ENCODE measurements at places on chromosomes 6 and 20.

GRCh38 chr6:2819115-2819514 is 22.5 kb downstream of the SERPINB1 start:
- DNase-seq, result no peak

- no peak for DNase-seq
Observed at GRCh38 chr6:34284563-34285447, 36.0 kb upstream of the SMIM29 start.

- DNase-seq, result no peak
Observed at GRCh38 chr6:141445928-141446628, 686.6 kb upstream of the GJE1 start.

- DNase-seq, result no peak
Observed at GRCh38 chr6:62894114-62894513, 317.2 kb upstream of the FKBP1C start.

DNA sequence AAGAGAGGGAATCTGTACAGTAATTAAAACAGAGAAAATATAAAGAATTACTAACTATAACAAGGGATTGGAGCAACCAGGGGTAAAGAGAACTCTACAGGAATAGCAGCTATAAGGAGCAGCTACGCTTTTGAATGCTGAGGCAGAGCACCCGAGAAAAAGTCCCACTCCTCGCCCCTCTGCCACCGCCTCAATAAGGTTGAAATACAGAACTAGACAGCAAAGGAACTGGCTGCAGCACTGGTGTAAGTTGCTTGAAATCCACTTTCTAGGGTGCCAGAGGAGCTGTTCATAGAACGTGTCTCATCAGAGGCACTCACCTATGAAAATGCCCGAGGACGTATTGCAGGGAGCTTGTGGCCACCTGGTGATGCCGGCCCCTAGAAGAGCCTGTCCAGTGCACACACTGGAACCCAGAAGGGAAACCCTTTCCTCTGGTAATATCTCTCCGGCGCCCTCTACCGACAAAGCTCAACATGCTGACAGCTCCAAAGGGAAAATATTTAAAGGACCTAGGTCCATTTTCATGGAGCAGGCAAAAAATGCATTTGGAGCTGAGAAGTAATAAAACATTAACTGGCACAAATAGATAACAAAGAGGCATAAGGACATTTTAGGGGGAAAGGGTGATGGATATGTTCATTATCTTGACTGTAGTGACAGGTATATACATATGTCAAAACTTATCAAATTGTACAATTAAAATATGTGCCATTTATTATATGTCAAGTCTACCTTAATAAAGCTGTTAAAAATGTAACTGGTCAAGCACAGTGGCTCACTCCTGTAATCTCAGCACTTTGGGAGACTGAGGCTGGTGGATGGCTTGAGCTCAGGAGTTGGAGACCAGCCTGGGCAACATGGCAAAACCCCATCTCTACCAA is 137.4 kb upstream of the HDAC2 start:
- DNase-seq, result no peak

GRCh38 chr6:67683960-67684359 is 951.1 kb upstream of the ADGRB3 start:
- peak; percentile 14 for DNase-seq

DNA sequence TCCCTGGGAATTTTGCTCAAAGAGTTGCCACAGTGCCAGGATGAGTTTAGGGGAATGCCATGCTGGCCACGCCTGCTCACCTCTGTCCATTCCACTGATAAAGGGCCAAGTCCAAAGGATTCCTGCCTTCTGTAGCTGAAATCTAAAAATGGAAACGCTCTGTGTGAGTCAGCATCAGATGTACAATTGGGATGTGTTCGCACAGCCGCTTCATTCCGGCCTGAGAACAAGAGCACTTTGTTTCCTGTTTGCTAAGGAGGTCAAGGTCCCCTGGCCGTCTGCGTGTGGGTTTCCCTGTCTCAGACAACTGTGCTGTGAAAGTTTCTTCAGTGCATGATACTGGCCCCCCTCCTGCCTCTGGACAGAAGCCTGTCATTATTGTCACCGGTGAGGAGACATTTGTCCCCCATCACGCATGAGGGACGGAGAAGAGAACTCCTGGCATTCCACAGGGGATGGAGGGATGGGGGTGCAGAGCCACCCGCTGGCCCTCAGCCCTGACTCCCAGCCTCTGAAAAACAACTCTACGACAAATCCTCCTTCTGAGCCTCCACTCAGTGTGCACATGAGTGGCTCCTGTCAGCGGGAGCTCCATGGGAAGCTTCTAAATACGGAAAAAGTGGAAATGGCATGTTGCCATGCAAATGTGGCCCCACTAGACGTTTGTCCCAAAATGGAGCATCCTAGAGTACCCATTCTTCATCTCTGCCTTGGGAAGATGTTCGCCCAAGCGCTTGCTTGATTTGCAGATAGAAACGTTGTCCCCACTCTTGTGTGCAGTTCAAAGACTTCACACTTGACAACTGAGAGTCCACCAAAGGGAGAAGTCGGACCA is 143.5 kb upstream of the AFDN start:
- DNase-seq, result no peak
